ENCODE measurements at places on chromosomes 1 and 21.

- no peak for DNase-seq
Observed at GRCh38 chr1:172321451-172321850, 99.0 kb upstream of the C1orf105 start.

DNA sequence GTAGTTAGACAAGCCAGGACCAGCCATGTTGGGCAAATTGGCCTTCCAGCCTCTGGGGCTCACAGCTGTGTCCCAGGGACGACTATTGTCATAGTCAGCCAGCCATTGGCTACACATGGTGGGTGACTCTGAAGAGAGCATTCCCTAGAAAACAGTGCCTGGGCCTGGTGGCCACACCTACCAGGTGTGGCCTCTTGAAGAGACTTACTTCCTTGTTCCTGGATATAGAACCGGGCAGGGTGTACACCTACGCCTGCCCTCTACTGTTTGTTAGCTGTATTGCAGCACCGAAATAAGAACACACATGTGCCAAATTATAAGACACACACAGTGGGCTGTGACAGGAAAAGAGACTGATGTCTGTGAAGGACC, 134.6 kb upstream of the ARHGEF16 start:
- DNase-seq = no peak

DNA sequence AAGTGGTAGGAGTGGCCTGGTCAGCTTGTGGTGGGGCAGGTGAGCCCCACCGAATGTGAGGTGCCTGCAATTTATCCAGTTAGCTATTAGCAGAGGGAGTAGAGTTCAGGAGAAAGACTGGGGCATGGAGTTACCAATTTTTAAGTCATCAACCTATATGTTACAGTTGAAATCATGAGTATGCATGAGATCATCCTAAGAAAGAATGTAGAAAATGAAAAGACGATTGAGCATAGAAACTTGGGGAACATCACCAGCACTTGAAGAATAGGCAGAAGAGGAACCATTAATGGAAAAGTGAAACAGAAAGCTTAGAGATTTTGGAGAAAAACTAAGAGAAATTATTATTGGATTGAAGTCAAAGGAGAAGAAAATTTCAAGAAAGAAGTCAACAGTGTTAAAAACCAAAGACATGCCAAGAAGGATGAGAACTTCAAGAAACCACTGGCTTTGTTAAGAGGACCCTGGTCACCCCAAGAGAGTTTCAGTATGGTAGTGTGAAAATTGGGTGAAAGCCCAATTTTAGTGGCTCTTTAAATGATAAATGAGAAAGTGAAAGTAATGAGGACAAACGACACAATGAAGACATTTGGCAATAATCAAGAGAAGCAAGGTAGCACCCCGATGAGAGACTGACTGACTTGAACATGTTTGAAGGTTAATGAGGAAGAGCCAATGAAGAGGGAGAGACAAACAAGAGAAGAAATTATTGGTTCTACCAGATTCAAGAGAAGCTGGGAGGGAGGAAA, 36.7 kb downstream of the DNASE2B start:
- DNase-seq = no peak

GRCh38 chr21:37253991-37254390, 13.1 kb downstream of the VPS26C start:
- DNase-seq = no peak

DNA sequence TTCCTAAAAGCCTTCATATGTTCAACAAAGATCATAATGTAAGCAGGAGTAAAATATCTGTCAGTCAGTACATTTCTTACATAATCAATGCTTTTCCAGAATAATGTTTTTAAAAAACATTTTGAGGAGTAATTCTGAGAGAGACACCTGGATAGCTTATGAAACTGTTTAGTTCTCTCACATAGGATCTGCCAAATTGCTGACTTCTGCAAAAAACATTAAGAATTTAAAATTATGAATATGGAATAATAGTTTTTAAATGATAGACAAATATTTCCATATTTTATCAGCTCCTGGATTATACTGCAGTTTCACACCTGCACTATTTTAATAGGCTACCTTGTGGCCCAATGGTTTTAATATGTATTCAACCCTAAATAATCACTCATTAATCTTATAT, 142.7 kb upstream of the RUNX1 start:
- DNase-seq = no peak

DNA sequence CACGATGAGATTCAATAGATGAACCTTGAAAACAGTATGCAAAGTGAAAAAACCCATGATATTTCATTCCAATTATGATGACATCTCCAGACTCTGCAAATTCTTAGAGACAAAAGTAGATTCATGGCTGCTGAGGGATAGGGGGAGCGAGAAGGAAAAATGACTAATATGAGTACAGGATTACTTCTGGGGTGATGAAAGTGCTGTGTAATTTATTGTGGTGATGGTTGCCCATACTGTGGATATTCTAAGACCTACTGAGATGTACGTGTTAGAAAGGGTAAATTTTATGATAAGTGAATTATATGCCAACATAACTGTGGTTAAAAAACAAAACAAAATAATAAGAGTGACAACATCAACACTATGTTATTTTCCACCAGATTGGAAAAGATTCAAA, 18.9 kb upstream of the RGS7 start:
- no peak for DNase-seq

All from NCI-H510A treated with DMSO at 0.1 percent for 48 hours (cell line).